SHP77 (cell line): ENCODE measurements at places on chromosomes 3 and 15.

- no peak for DNase-seq
Observed at GRCh38 chr15:74402873-74403587, 30.7 kb downstream of the SEMA7A start.

- DNase-seq: no peak
Observed at GRCh38 chr15:41180206-41180789, 50.3 kb downstream of the EXD1 start.

- no peak for DNase-seq
Observed at GRCh38 chr15:100763835-100764750, 115.5 kb upstream of the ALDH1A3 start.

DNA sequence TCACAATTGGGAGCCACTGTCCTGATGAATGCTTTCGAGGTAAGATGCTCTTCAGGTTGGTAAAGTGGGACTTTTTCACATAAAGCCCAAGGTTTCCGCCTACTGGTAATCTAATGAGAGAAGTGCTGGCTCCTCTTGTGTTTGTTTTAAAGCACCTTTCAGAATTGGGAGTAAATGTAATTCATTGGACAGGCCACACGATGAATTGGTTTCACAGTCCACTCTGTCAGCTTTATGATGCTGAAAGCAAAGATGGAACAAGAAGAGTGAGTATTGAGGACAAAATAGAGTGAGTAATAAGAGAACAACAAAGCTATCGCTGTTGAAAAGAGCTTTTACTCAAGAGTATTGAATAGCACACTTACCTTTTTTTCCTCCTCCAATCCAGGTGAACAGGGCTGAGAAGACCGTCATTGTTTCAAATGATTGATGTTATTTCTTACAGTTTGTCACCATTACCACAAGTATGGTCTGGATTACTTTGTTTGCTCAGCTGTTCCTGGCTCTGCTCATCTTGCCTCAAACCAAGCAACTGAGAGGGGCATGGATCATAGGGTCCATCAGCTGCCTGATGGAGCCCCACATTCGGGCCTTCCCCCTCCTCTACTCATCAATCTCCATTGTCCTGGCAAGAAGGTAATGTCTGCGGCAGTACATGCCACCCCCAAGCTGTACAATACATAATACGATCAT, 136.1 kb upstream of the CNTN4 start:
- peak; percentile 90 for DNase-seq

DNA sequence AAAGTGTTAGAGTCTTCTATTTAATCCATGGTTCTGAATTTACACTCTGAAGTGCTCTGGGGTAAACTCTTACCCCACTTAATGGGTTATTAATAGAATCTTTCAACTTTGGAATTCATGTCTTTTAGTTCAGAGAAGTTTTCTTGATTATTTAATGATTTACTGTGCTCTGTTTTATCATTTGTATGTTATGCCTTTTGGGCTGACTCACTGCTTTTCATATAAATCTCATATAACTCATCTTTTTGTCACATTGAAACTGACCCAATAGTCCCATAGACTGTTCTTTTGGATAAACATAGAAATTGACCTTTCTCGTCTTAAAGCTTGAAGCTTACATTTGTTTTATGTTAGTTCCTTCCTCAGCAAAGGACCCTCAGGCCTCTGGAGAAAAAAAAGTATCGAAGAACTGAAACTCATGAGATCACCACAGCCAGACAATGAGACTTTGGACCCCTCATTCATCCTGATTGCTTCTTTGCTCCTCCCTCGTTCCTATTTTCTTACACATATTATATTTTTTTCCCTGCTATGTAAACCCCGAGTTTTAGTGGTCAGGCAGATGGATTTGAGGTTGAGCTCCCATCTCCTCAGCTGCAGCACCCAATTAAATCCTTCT, 229.1 kb upstream of the CBLB start:
- DNase-seq: no peak

DNA sequence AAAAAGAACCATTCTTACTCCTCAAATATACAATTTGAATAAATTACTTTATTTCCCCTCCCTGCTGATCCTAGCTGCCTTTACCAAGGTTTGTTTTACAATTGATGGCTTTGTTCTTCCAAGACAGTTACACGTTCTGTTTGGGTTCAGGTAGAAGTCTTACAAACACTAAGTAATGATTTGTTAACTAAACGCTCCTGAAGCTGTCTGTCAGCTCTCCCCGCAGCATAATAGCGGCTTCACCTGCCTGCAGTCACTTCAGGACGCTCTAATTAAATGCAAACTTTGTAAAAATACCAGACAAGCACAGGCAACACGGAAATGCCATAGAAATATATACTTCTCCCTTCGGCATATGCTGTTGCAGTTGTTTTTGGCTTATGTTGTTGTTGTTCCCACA, 176.4 kb upstream of the MDFIC2 start:
- DNase-seq: no peak

DNA sequence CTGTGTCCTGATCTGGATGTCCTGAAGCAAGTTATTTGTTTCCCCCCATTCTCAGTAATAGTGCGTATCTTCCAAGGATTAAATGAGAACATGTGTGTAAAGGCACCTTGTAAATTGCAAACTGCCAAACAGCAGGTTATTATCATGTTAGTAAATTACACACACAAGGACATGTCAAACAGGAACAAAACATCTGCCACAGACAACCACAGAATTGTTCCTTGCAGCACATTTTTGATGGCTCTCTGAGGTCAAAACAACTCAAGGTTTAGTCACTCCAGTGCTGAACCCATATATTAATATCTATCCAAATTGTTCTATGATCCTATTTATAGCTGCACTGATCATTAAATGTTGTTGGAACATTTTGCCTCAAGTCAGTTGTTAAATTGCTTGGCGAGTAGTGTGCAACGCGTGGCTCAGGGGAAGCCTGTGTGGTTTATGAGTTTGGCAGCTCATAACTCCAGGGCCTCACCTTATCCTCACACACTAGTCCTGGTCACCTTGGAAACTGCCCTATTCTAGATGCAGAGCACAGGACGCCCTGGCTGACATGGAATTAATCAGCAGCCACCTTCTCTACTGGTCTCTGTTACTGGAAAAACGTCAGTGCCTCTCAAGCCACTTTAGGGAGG, 46.3 kb upstream of the CDV3 start:
- DNase-seq: peak; percentile 9

DNA sequence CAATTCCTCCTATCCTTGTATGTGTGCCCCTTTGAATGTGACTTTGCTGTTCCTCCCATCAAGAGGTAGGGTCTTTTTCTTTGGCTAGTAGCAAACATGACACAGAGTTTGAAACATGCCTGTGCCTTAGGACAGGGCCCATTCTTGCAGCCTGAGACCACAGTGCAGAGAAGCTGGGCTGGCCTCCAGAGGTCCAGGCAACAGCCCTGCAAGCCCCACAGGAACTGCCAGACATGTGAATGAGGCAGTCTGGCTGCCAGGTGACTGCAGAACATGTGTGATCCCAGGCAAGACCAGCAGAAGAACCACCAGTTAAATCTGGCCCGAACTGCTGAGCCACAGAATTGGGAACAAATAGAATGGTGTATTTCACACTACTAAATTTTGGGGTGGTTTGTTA, 1.2 kb upstream of the HGD start:
- DNase-seq: no peak

DNA sequence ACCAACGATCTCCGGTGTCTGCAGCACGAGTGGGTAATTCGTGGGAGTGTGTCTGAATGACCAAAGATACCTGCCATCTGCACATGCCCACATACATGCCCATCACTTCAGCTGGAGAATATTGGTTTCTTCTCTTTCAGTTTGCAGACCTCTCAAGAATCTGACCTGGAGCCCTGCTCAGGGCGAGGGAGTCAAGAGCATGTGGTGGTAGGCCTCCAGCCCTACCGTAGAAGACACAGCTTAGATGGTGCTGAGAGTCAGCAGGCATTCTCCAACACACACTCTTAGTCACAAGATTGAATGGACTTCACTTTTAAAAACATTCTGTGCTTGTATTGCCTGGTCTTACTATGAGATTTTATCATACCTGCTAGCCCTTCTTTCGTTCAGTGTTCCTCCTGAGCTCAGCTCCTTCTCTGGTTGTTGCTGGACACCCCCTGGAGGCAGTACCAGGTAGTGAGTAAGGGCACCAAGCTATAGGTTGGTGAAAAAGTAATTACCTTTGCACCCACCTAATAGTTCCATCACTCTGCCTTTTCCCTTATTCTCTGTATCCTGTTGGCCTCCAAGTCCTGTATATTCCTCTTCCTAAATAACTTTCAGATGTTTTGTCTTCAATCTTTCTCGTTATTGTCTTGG, 252.0 kb downstream of the CACNA2D3 start:
- no peak for DNase-seq

- no peak for DNase-seq
Observed at GRCh38 chr3:125161607-125162219, 50.8 kb downstream of the SLC12A8 start.

GRCh38 chr15:53115563-53115962, 325.4 kb upstream of the ONECUT1 start:
- DNase-seq: no peak

DNA sequence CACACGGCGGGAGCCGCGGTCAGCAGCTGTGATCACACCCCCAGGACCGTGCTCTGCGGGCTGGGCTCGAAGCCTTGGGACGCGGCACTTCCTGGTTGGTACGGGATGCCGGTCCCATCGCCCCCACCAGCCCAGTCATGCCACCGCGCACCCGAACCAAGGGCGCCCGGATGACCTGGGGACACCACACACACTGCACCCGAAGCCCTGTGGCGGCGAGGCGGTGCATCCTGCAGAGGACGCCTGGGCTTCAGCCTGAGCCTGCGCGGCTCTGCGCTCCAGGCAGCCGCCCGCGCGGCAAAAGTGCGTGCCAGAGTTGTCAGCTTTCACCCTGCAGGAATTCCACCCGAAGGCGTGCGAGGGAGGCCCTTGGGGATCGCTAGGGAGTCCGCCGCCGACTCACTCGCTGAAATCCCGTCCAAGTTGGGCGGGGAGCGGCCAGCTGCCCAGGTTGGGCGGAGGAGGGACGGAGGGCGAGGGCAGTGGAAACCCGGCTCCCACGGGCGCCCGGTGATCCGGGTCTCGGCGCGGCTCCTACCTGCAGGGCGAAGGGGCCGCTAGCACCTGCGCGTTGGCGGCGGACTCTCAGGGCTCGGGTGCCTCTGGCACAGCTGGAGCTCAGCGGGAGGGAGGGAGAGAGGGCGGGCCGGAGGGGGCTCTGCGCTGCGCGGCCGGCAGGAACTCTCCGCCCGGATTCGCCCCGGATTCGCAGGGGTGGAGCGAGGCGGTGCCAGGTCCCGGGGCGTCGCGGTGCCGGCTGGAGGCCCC, at the start of gene PLD1:
Gene PLD1, minus strand, starts transcription at position 623 of the 768 bp plus-strand sequence. CDS start 72,432 bp downstream, outside the sequence.
- peak; percentile 84 for DNase-seq

- DNase-seq: no peak
Observed at GRCh38 chr3:190004656-190005055, 116.0 kb downstream of the P3H2 start.

DNA sequence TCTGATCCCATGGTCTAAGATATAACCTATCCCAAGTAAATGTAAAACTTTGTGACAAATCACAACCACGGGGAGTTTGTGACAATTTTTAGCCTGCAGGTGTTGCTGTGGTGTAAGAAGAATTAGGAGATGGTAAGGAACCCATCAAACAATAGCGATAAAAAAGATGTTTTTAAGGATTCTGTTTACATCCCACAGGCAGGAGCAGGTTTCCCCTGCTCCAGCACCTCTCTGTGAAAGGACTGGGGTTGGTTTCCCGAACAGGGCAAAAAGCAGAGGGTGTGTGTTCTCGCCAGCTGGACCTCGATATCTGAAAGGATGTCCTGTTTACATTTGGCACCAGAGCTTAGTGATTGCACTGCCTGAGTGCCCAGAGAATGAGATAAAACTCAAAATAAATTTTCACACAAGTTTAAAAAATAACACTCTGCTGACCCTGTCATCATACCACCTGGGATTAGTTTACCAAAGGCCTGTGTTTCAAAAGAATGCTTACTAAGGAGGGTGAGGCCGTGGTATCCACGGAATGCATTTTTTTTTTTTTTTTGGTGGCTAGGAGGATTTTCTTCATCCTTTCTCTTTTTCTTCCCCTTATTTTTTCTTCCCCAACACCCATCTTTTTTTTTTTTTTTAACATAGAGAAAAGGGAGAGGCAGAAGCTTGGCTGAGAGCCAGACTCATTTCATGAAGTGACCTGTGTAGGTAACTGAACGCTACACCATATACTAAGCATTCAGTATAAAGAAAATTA, 151.8 kb upstream of the DPH6 start:
- no peak for DNase-seq

DNA sequence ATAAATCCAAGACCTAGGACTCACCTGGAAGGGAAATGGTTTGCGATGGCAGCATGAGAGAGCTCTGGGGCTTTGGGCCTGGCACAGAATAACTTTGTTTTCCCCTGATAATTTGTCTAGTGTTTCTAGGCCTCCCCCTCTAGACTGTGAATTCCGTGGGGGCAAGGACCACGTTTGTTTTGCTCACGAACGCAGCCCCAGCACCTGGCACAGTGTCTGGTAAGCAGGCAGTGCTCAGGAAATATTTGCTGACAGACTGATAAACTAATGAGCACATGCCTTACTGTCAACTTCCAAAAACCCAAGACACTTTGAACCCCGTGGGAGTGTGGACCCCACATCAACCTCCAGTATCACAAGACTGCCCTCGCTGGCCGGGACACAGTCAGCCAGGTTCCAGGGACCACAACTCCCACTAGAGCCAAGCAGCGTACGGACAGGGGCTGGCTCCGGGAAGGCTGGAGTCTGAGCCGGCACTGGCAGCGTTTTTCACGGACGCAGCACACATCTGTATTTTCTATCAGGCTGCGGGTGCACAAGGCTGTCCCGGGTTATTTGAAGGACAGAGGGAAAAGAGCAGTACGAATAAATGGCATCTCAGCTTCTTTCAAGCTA, 146.5 kb downstream of the XXYLT1 start:
- no peak for DNase-seq
